ENCODE measurements at places on chromosomes 6 and 20.

- no peak for DNase-seq
These were observed 12.3 kb downstream of the PKIB start for GRCh38 chr6:122622479-122622878.

DNA sequence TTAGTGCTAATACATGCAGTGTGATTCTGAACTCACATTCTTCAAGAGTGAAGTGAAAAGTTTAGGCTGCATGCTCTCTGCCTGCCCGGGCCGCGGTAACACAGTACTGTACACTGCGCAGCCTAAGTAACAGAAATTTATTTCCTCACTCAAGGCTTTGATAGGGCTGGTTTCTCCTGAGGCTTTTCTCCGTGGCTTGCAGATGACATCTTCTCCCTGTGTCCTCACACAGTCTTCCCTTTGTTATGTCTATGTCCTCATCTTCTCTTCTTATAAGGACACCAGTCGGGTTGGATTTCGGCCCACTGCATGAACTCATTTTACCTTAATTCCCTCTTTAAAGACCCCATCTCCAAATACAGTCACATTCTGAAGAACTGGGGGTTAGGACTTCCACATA is 51.1 kb upstream of the TMEM170B start:
- DNase-seq, result no peak

- DNase-seq, result no peak
These were observed 212.1 kb upstream of the SOX4 start for GRCh38 chr6:21381331-21381963.

DNA sequence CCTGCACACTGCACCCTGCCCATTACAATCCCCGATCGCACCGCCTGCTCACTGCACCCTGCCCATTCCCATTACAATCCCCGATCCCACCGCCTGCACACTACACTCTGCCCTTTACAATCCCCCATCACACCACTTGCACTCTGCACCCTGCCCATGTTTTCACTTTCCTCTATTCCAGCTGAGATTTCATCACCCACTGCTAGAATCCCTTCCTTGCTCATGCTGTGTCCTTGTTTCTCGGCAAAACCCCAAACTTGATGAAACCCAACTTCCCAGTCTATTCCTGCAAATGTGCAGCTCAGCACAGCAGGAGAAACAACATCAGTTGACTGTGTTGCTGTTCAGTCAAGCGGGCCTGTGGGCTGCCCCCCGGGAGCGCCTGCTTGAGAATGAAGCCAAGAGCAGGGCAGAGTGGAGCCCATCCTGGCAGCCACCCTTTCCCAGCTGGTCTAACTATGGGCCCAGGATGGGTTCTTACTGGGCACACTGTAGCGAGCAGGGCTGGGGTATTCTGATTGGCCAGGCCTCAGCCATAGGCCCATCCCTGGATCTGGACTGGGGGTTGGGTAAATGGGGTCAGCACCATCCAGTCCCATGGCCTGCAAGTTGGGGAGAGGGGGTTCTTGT is 17.2 kb downstream of the MOCS3 start:
- DNase-seq, result no peak

GRCh38 chr20:35312318-35312717 is 20.1 kb upstream of the FAM83C start:
- peak; percentile 58 for DNase-seq

GRCh38 chr6:101516578-101516977 is 123.1 kb downstream of the GRIK2 start:
- no peak for DNase-seq

- no peak for DNase-seq
These were observed 34.3 kb upstream of the AGPAT4 start for GRCh38 chr6:161308075-161308655.

- DNase-seq, result no peak
These were observed 407.7 kb upstream of the JARID2 start for GRCh38 chr6:14838133-14838583.

DNA sequence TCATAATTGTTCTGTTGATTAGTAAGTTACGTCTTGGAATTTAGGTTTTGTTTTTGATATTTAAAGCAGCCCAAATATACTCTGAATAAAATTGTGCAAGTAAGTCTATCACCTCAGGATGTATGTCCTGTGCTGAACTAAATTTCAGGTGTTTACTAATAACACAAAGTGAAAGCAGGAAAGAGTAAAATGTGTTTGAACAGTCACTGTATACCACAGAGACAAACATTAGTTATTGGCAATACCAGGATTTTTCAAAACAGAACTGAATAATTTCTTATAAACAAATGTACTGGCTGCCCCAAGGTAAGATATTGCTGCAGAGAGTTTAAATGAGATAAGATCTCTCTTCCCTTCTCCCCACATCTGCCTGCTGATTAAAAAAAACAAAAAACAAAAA is 404.7 kb upstream of the RUNX2 start:
- DNase-seq, result no peak

- no peak for DNase-seq
These were observed 9.2 kb downstream of the PYGB start for GRCh38 chr20:25257130-25257529.

- DNase-seq, result peak; percentile 89
These were observed at the start of the genes ESF1 and NDUFAF5 for GRCh38 chr20:13784893-13785715. TSS of gene ESF1 (minus strand) at chr20:13784919. CDS start at chr20:13783140, 1,779 bp downstream. TSS of gene NDUFAF5 (plus strand) at chr20:13785028. CDS start at chr20:13785069, 41 bp downstream.

- no peak for DNase-seq
These were observed 20.6 kb downstream of the EPM2A start for GRCh38 chr6:145714731-145715130.

DNA sequence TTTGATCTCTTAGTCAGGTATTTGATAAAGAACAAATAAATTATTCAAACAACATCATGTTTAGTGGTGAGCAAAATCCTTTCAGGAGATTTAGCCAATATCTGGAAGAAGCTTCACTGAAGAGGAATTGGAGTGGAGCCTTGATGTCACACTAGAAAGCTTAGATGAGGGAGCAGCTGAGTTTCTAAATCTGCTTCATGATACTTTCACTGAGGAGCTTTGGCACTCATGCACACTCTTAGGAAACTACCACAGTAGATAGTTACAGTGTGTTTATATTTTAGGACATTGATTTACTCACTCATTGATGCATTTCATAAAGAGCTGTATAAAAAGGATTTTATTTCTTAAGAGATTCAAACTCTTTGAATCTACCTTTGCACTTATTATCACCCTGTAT is 366.2 kb upstream of the BTBD3 start:
- DNase-seq, result no peak

DNA sequence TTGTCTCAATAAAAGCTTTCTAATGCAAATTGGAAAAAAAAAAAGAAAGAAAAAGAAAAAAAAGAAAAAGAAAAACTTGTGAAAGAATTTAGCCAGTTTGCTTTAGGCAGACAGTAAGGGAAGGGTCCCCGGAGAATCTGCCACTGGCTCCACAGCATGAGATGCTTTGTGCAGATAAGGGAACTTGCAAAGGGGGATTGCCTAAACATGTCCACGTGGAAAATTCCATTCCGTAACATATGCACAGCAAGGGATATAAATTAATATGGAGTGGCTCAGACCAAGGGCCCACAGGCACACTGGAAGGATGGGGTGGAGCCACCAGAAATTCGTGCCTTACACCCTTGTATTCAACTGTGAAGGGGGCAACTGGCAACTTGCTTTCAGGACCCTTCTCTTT is 45.4 kb downstream of the MKKS start:
- no peak for DNase-seq

GRCh38 chr20:19260412-19261090 is 48.1 kb downstream of the SLC24A3 start:
- DNase-seq, result no peak

- no peak for DNase-seq
These were observed 104.4 kb upstream of the BTBD3 start for GRCh38 chr20:11813106-11813890.

- no peak for DNase-seq
These were observed 2.1 kb upstream of the HIVEP1 start for GRCh38 chr6:12009876-12010634.

DNA sequence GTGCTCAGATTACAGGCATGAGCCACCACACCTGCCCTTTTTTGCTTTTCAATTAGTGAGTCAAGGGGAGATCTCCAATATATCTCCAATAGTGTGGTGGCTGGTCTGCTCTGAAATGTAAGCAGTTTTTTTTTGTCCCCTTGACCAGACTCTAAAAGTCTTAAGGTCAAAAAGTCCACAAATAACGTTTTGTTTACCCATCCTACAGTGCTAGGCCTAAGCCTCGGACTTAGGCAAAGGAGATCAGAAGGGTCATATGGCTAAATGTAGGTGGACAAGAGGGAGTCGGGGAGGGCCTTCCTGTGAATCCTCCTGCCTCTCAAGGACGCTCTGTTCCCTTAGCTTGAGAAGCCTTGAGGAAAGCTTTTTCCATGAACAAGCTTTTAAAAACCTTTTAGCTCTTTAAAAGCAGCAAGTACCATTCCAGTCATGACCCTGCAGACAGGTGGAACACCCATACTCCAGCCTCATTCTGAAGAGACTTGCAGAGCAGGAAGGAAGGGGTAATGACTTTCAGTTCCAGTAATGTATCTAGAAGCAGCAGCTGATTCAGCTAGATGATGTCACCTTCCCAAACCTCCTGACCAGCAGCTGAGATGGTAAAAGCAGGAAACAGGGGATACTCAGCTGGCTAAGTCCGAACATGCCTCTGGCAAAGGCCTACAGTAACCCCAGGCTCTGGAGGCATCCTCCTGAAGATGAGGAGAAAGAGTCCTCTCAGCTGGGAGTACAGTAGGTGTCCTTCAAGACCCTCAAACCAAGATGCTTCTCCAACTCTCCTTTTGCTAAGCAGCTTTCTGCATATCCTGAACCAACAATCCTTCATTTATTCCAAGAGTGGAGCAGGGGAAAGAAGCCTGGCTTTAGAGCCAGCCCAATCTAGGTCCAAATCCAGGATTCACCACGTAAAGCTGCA is 23.6 kb downstream of the BCL2L1 start:
- DNase-seq, result no peak

DNA sequence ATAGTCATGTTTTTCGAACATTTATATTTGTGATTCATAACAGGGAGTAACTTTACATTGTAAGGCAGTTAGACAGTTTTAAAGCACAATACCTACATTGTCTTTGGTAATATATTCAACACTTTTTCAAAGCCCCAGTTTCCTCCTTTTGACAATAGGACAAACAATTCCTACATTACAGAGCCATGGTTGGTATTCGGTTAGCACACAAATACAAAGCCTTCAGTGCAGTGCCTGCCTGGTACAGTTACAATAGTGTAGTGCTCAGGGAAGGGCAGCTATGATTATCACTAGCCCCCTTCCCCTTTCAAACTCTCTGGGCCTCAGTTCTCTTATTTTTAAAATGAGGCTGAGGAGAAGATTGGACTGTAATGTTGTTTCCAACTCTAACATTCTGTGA is 207.8 kb downstream of the TPBG start:
- no peak for DNase-seq

- no peak for DNase-seq
These were observed 10.4 kb upstream of the NT5DC1 start for GRCh38 chr6:116090251-116090650.

DNA sequence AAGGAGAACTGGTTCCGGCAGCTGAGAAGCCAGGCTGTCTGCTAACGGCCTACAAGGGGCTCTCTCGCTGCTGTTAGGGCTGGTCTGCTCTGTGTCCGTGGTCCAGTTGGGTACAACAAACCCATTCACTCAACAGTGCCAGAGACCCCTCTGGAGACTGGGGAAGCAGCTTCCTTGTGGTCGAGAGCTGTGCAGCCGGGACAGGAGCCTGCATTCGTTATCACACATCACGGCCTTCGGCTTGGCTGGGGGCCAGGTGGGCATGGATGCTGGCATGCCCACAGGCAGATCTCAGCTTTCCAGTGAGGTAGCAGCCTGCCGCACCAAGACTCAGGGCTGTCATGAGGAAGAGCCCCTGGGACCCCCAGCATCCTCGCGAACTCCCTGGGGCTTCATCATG is 124.7 kb downstream of the PREX1 start:
- DNase-seq, result no peak

- DNase-seq, result no peak
These were observed 38.3 kb upstream of the SCML4 start for GRCh38 chr6:107862383-107862782.

GRCh38 chr6:33168284-33168601 is 24.0 kb downstream of the COL11A2 start:
- DNase-seq, result no peak

DNA sequence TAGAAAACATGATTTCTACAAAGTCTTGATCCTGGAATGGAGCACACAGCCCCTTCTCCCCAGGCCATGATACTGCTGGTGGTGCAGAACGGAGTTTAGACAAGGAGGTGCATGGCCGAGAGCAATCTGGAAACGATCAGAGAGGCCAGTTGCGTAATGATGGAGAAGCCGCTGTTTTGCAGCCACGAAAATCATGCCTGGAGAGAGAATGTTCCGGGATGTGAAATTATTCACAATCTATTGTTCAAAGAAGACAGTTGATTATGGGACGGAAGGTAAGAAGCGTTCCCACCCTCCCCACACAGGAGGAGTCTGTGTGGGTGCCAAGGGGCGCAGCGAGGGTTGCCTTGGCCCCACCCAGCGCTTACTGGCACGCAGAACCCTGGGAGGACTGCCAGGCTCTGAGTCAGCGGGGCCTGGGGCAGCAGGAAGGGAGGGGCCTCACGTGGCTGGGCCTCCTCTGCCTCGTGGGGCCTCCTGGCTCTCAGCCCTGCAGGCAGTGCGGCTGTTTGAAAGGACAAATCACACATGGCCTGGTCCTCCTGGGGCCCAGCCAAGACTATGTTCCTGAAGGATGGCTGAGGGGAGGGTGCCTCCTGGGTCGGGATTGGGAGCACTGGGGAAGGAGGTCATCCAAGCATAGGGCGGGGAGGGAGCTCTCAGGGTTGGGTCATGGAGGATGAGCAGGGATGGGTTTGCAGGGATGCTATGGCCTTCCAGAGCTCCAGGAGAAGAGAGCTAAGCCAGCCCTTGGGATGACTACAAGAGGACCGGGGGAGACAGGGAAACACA is 8.7 kb upstream of the AP5S1 start:
- DNase-seq, result peak; percentile 97

DNA sequence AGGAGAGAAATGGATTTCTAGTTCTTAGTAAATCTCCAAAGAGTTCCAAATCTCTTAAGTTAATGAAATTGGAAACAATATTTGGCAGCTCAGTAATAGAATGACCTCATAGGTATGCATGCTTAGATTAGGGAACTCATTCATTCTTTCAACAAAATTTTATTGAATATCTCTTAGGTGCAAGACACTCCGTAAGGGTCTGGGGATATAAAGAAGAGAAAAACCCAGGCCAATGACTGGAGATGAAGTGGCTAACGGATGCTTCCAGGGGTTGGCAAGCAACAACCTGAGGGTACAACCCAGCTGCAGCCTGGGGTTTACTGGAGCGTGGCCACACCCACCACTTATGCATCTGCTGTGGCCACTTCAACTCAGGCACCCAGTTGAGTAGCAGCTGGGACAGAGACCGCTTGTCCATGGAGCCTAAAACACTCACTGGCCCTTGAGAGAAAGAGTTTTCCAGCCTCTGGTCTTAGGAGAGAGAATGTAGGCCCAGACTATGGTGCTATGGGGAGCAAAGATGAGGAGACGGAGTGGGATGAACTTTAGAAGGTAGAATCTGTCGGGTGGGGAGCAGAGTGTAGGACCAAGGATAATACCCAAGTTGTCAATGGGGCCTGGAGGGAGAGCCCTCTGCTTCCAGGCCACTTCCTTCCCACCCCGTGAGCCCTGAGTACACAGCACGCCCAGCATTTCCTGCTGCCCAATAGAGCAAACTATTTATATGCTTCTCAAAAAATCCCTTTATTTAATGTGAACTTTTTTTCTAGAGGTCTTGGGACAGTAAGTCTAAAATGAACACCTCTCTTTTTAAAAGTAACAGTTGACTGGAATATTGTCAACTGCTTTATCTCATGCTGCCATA is 46.8 kb upstream of the PXDC1 start:
- DNase-seq, result no peak

- no peak for DNase-seq
These were observed 111.4 kb downstream of the PTPRK start for GRCh38 chr6:128409003-128409402.

- DNase-seq, result no peak
These were observed 4.2 kb upstream of the NCR3 start for GRCh38 chr6:31597006-31597405.

GRCh38 chr6:44462797-44463727 is 75.6 kb downstream of the CDC5L start:
- DNase-seq, result no peak

Data from T1000 (cell line).